ENCODE measurements at places on chromosomes 6 and 20. TPM values are rescaled to one million over a fixed set of nuclear protein-coding genes. Genes with fewer than 3 reads are reported as not detected.
A peak's percentile ranks its signal among the peaks of the same experiment; 100 is the strongest.

GRCh38 chr6:100877851-100878250 is 3.3 kb downstream of the ASCC3 start:
- DNase-seq, result no peak

SNAI1 gene
- 1.5 TPM for total RNA-seq

DNA sequence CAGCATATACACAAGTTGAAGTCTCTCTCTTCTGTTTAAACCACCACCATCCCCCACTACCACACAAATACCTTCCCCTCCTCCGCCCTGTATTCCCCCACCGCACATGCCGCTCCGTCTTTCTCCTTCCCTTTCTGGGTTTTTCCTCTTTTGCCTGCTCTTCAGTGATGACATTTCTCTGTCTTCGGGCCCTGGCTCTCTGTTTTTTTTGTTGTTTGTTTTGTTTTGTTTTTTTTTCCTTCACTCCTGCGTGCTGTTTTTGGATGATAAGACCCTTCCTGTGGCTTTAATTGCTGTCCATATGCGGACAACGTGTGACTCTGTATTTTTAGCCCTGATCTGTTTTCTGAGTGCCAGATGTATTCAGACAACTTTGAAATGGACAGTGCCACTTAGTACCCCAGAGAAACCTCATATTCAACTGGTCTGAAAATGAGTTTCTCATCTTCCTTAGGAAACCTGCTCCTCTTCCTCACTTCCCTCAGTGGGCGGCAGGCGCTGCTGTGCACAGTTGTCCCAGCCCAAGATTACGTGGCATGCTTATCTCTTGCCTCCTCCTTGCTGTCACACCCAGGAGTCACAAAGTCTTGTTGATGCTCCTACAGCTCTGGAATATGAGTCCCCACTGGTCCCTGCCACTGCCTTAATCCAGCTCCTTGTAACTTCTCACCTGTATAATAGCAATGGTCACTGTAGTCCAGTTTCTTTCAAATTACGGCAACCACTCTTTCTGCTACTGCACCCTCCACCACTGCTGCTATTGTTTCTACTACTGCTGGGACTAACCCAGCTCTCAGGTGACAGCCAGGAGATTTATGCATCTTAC is 8.2 kb downstream of the PPP1R14C start:
- DNase-seq, result no peak

RUNX2 gene
- 0.05 TPM for total RNA-seq

- no peak for DNase-seq
Measured at GRCh38 chr6:153989989-153990388, 49.1 kb upstream of the OPRM1 start.

- peak; percentile 56 for DNase-seq
Measured at GRCh38 chr6:77290798-77291197, 172.5 kb downstream of the HTR1B start.

DNA sequence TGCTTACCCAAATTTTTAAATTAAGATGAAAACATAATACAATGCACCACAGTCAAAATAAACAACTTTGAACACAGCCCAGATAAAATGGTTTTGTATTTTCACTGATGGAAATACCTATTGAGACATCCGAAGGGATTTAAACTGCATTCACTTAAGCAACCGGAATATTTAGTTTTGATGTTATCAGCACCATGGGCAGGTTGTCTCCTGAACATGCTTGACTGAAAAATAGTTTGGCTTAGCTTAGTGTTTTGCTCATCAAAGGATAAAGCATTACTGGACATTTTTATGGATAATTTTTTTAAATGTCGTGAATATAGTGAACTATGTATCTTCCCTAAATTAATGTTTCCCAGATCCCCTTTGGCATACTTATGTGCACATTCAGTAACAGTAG is 177.5 kb downstream of the GJA1 start:
- no peak for DNase-seq

GRCh38 chr20:19974630-19975435 is 42.3 kb upstream of the NAA20 start:
- peak; percentile 22 for DNase-seq

Data from dermis blood vessel endothelial cell (primary cell).